ENCODE measurements at places on chromosomes 7 and 10.
A peak's percentile ranks its signal among the peaks of the same experiment; 100 is the strongest.

GRCh38 chr7:45031829-45032228 lies 31.8 kb downstream of the CCM2 start:
- H3K36me3 ChIP-seq = no peaks in the 10 kb centered on the region
- peak; percentile 26 for DNase-seq
- peaks cover 40% of the 10 kb centered on the region for H3K4me1 ChIP-seq
- no peak overlapping the region for H3K4me3 ChIP-seq
- peak overlapping the region; percentile 29 for H3K27ac ChIP-seq
- no peaks in the 10 kb centered on the region for H3K27me3 ChIP-seq

GRCh38 chr7:81925530-81925929 lies 155.7 kb upstream of the HGF start:
- peaks cover 7% of the 10 kb centered on the region for H3K4me1 ChIP-seq
- no peaks in the 10 kb centered on the region for H3K27me3 ChIP-seq
- H3K27ac ChIP-seq = no peak overlapping the region

- H3K4me1 ChIP-seq = peaks cover 11% of the 10 kb centered on the region
- no peaks in the 10 kb centered on the region for H3K36me3 ChIP-seq
- H3K27ac ChIP-seq = no peak overlapping the region
- DNase-seq = peak; percentile 35
- H3K27me3 ChIP-seq = peaks cover 42% of the 10 kb centered on the region
These were observed 598 bp upstream of the ZEB1 start for GRCh38 chr10:31318382-31318853.

- no peaks in the 10 kb centered on the region for H3K36me3 ChIP-seq
- H3K27ac ChIP-seq = peak overlapping the region; percentile 94
- peak overlapping the region; percentile 26 for H3K4me3 ChIP-seq
- DNase-seq = peak; percentile 61
These were observed 134.4 kb downstream of the CSTF2T start for GRCh38 chr10:51564896-51565510.

DNA sequence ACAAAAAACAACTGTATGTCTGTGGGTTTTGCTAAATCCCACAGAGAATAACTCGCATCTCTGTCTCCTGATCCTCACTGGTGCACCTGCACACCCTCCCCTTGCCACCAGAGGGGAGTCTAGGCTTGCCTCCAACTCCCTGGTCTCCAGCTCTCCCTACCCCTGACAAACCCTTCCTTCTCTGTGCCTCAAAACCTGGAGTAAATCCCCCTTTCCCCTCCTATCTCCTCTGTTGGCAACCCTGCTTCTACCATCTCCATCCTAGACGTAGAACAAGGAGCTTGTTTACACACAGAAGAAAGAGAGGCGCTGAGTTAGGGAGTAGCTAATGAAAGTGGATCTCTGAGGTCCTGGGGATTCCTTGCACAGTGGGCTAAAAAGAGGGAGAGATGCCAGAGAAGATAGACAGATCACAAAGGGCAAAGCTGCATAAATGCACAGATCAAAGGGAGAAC lies 6.0 kb downstream of the MBLAC1 start:
- DNase-seq = peak; percentile 85
- H3K36me3 ChIP-seq = no peaks in the 10 kb centered on the region
- H3K4me3 ChIP-seq = no peak overlapping the region
- H3K4me1 ChIP-seq = no peaks in the 10 kb centered on the region
- no peak overlapping the region for H3K27ac ChIP-seq

DNA sequence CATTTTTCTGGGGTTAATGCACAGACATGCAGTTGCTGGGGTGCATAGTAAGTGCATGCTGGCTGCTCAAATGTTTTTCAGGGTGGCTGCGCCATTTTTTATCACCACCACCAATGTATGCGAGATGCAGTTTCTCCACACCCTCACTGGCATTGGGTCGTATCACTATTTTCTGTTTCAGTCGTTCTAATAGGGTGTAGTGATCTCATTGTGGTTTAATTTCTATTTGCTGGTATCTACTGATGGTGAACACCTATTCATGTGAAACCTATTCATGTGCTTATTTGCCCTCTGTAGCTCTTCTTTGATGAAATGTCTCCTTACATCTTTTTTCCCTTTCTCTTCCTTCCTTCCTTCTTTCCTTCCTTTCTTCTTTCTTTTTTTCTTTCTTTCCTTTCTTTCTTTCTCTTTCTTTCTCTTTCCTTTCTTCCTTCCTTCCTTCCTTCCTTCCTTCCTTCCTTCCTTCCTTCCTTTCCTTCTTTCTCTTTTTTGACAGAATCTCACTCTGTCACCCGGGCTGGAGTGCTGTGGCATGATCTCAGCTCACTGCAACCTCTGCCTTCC lies 84.3 kb downstream of the ELFN1 start:
- H3K4me1 ChIP-seq = no peaks in the 10 kb centered on the region
- peaks cover 42% of the 10 kb centered on the region for H3K27me3 ChIP-seq
- no peak overlapping the region for H3K4me3 ChIP-seq
- no peaks in the 10 kb centered on the region for H3K36me3 ChIP-seq
- no peak overlapping the region for H3K27ac ChIP-seq

DNA sequence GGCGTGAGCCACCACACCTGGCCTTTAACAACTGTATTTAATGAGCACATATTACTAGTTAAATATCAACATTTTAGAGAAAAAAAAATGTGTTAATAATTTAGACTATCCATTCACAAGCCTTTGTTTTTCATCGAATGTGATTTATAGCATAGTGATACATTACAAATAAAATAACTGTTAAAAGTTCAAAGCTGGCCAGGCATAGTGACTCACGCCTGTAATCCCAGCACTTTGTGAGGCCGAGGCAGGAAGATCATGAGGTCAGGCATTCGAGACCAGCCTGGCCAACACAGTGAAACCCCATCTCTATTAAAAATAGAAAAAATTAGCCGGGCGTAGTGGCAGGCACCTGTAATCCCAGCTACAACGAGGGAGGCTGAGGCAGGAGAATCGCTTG lies 72.7 kb downstream of the HACD1 start:
- H3K4me3 ChIP-seq = no peak overlapping the region
- no peaks in the 10 kb centered on the region for H3K4me1 ChIP-seq
- H3K27ac ChIP-seq = no peak overlapping the region

- no peaks in the 10 kb centered on the region for H3K4me1 ChIP-seq
- H3K27me3 ChIP-seq = no peaks in the 10 kb centered on the region
- no peak overlapping the region for H3K4me3 ChIP-seq
These were observed 199.8 kb upstream of the LYZL1 start for GRCh38 chr10:29089091-29089490.

- H3K4me1 ChIP-seq = no peaks in the 10 kb centered on the region
- H3K36me3 ChIP-seq = no peaks in the 10 kb centered on the region
- no peak overlapping the region for H3K27ac ChIP-seq
These were observed 52.5 kb upstream of the USP6NL start for GRCh38 chr10:11663763-11664555.

GRCh38 chr10:29946953-29947700 lies 112.3 kb downstream of the JCAD start:
- no peak overlapping the region for H3K4me3 ChIP-seq
- H3K27ac ChIP-seq = no peak overlapping the region
- peaks cover 9% of the 10 kb centered on the region for H3K4me1 ChIP-seq
- no peaks in the 10 kb centered on the region for H3K27me3 ChIP-seq

GRCh38 chr7:31192986-31193385 lies 140.9 kb downstream of the ADCYAP1R1 start:
- DNase-seq = peak; percentile 94
- peaks cover 18% of the 10 kb centered on the region for H3K27me3 ChIP-seq
- no peaks in the 10 kb centered on the region for H3K4me1 ChIP-seq

- H3K4me3 ChIP-seq = no peak overlapping the region
- H3K36me3 ChIP-seq = peaks cover 31% of the 10 kb centered on the region
- DNase-seq = no peak
- H3K27me3 ChIP-seq = no peaks in the 10 kb centered on the region
- no peak overlapping the region for H3K27ac ChIP-seq
- H3K4me1 ChIP-seq = peaks cover 16% of the 10 kb centered on the region
These were observed 4.4 kb downstream of the VIM start for GRCh38 chr10:17232276-17232960.

DNA sequence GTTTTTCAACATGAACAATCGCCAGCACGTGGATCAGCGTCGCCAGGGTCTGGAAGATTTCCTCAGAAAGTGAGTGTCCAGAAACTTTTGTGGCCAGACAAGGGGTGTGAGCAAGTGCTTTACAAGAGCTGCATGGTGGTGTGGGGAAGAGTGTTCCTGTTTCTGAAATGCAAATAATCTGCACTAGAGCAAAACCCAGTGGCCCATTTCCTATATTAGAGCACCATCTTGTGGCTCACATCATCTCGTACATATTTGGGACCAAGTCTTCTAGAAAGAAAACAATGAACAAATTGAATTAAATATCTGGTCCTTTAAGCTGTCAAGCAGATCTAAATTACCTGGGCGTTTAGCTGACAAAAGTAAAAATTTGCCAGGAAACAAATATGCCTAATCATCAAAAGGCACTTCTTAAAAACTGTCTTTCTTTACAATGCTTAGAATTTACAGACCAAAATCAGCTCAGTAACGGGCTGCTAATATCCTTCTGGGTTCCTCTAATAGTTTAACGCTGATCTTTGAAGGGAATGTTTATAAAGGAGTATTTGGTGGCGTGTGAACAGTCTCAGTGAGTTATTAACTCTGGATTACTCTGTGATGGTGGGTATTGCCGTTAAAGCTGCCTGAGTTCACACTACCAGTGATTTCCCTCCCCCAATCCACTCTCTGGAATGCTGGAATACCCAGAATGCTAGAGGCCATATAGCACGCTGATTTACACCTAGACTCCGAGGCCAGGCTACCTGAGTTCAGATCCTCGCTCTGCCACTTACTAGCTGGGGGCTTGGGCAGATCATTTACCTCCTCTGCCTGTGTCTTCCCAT lies 73.6 kb downstream of the SNX10 start:
- no peaks in the 10 kb centered on the region for H3K27me3 ChIP-seq
- DNase-seq = peak; percentile 80
- H3K4me3 ChIP-seq = no peak overlapping the region
- H3K27ac ChIP-seq = no peak overlapping the region

- H3K4me3 ChIP-seq = no peak overlapping the region
- H3K27ac ChIP-seq = no peak overlapping the region
- no peaks in the 10 kb centered on the region for H3K4me1 ChIP-seq
- H3K27me3 ChIP-seq = no peaks in the 10 kb centered on the region
- no peak for DNase-seq
These were observed 51.2 kb downstream of the SRPK2 start for GRCh38 chr7:105337529-105337928.

GRCh38 chr7:105426606-105427146 lies 38.0 kb upstream of the SRPK2 start:
- no peaks in the 10 kb centered on the region for H3K27me3 ChIP-seq
- no peak overlapping the region for H3K27ac ChIP-seq
- no peaks in the 10 kb centered on the region for H3K4me1 ChIP-seq

DNA sequence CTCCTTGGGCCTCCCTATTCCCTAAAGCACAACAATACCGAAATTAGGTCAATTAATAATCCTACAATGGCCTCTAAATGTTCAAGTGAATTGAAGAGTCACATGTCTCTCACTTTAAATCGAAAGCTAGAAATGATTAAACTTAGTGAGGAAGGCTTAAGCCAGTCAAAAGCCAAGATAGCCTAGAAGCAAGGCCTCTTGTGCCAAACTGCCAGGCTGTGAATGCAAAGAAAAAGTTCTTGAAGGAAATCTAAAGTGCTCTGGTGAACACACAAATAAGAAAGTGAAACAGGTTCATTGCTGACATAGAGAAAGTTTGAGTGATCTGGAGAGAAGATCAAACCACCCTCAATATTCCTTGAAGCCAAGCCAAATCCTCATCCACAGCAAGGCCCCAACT lies 57.2 kb downstream of the SLC29A4 start:
- H3K36me3 ChIP-seq = peaks cover 10% of the 10 kb centered on the region
- no peak overlapping the region for H3K27ac ChIP-seq

GRCh38 chr7:143415742-143416397 lies 7.2 kb upstream of the EPHA1 start:
- H3K27ac ChIP-seq = no peak overlapping the region

GRCh38 chr7:130515315-130516040 lies 23.6 kb downstream of the MEST start:
- H3K27ac ChIP-seq = no peak overlapping the region
- H3K4me1 ChIP-seq = peaks cover 14% of the 10 kb centered on the region
- no peak overlapping the region for H3K4me3 ChIP-seq
- H3K27me3 ChIP-seq = no peaks in the 10 kb centered on the region
- no peaks in the 10 kb centered on the region for H3K36me3 ChIP-seq

DNA sequence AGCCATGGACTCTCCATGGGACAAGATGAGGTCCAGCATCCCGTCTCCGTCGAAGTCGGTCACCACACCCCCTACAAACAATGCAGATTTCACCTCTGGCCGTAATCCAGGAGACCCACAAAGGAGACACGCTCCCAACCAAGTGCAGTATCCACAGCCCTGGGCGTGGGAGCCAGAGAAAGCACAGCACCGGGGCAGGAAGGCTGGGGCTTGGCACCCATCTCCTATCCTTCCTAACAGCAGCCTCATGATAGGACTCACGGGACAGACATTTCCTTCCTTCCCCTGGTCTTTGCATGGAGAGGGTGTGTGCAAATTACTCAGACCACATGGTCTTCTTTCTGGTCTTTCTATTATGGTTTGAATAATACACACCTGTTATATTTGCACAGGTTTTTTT lies 46.3 kb downstream of the GOLGA7B start:
- DNase-seq = no peak
- no peaks in the 10 kb centered on the region for H3K36me3 ChIP-seq
- peaks cover 7% of the 10 kb centered on the region for H3K4me1 ChIP-seq
- no peak overlapping the region for H3K27ac ChIP-seq
- no peak overlapping the region for H3K4me3 ChIP-seq

DNA sequence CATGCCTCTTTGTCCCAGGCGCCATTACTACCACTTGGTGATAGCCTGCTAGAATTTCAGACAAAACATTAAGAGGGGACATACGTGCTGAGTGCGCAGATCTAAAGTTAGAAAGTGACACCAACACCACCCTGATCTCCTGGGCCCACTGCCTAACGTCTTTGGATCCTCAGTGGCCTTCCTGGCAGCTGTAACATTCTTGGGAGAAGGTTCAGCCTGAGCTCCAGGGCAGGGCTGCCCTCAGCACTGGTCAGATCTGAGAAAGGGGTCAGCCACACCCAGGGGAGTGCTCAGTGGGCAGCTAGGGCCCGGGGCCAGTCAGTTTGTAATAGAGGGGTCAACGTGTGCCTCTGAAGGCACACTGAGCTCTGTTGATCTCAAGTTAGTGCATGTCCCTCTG lies 48.4 kb downstream of the ZCCHC24 start:
- H3K4me1 ChIP-seq = peaks cover 7% of the 10 kb centered on the region
- H3K27me3 ChIP-seq = no peaks in the 10 kb centered on the region
- no peaks in the 10 kb centered on the region for H3K36me3 ChIP-seq
- no peak overlapping the region for H3K4me3 ChIP-seq

GRCh38 chr7:1210979-1211608 lies 21.6 kb upstream of the UNCX start:
- no peak overlapping the region for H3K27ac ChIP-seq
- peaks cover 68% of the 10 kb centered on the region for H3K27me3 ChIP-seq
- no peaks in the 10 kb centered on the region for H3K36me3 ChIP-seq

GRCh38 chr10:78716043-78716660 lies 352.6 kb upstream of the ZMIZ1 start:
- no peaks in the 10 kb centered on the region for H3K36me3 ChIP-seq
- H3K27ac ChIP-seq = no peak overlapping the region
- H3K27me3 ChIP-seq = no peaks in the 10 kb centered on the region

GRCh38 chr7:6260291-6261187 lies 11.9 kb downstream of the CYTH3 start:
- H3K4me1 ChIP-seq = peaks cover 12% of the 10 kb centered on the region
- no peak overlapping the region for H3K4me3 ChIP-seq
- H3K27me3 ChIP-seq = no peaks in the 10 kb centered on the region

- H3K4me1 ChIP-seq = peaks cover 10% of the 10 kb centered on the region
- no peaks in the 10 kb centered on the region for H3K27me3 ChIP-seq
- no peaks in the 10 kb centered on the region for H3K36me3 ChIP-seq
- no peak overlapping the region for H3K27ac ChIP-seq
- no peak overlapping the region for H3K4me3 ChIP-seq
These were observed 1214.7 kb downstream of the SORCS3 start for GRCh38 chr10:105855791-105856190.

- no peak overlapping the region for H3K27ac ChIP-seq
- H3K4me1 ChIP-seq = no peaks in the 10 kb centered on the region
- no peaks in the 10 kb centered on the region for H3K36me3 ChIP-seq
- no peaks in the 10 kb centered on the region for H3K27me3 ChIP-seq
These were observed 32.5 kb downstream of the PDE1C start for GRCh38 chr7:32037650-32038198.
